ENCODE measurements at places on chromosomes 7 and 10.

GRCh38 chr10:126738001-126738400 lies 67.5 kb upstream of the C10orf90 start:
- no peak for ATAC-seq

DNA sequence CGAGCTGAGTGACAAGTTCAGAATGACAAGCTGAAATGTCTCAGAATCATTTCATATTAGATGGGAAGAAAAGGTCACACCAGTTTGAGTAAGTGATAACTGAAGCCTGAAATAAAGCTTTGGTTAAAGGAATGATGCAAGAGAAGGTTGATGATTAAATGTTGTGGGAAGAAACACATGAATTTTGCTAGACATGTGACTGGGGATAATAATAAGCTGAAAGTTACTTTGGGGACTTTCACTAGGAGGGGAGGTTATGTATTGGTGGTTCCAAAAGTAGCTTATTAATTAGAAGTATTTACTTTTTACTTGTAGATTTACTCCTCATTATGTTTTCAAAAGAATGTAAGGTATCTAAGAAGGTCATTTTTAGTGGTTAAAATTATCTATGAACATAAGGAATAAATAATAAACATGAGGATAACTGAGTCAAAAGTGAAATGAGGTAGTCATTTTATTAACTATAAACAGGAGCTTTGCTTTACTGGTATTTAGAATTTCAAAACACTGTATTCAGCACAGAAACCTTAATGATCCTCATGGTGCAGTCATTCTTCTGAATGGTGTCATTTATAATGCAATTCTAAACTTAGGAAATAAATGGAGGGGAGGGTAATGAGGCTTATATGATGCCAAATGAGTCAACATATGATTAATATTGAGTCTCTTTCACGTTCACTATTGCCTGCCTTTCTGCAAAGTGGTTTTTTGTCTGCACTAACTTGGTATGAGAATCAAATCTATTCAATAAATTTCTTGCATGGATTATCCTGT lies 63.7 kb downstream of the PRKG1 start:
- no peak for ATAC-seq

GRCh38 chr10:63582690-63583089 lies 61.5 kb downstream of the REEP3 start:
- ATAC-seq: no peak

DNA sequence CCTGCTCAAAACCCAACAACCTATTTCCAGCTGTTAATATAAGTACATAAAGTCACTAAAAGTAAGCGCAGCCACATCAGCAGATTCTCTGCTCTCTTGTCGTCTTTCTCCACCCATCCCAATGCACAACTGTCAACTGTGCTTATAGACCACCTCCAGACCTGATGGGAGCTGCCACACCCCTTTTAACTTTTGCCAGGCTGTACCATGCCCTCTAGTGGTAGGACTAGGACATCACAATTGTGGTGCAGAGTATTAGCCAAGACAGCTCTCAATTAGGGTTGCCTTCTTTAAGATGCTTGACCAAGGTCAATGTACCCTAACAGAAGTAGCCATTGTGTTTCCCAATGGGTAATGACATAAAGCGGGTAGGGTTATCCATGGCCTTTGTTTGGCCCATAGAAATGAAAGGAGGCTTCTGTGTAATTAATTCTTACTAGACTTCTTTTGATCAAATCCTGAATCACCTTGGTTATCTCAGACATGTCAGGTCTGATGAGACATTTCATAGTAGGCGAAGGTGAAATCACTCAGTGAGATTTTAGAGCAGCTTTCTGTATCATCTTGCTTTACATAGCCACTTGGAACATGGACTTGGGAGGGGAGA lies 68.1 kb downstream of the SCRN1 start:
- ATAC-seq: peak; percentile 71

- ATAC-seq: no peak
Observed at GRCh38 chr10:98224509-98224908, 43.5 kb downstream of the LOXL4 start.

DNA sequence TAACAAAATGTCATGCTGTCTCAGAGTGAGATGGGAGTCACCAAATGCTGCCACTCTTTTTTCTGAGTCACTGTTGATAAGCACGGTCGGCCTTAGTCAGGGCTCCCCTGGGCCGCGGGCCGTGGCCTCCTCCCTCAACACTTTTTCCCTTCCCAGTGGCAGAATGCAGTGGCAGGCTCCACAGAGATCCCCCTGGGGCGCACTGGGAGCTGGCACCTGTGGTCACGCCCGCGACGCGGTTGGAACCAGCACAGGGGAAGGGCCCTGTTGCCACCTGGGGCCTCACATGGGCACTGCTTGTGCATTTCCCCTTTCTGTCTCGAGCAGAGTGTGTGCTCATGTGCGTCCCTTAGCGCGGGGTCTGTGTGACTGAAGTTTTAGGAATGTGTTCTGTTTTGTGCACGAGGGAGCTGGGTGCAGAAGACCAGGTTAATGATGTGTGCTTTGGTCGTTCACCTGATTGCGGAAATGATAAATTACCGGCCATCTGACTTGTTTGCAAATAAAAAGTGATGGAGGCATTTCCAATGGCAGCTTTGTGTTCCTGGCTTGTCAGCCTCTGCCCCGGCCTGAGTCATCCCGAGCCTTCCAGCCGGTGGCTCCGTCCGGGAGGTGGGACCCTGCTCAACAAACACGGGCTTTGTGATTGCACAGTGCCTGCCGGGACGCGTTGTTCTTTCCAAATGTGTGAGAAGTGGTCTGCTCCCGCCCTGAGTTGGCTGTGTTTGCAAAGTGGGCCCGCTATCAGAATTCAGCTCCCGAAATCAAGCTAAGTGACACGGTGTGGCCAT lies 100.7 kb downstream of the NKX6-2 start:
- peak; percentile 68 for ATAC-seq

DNA sequence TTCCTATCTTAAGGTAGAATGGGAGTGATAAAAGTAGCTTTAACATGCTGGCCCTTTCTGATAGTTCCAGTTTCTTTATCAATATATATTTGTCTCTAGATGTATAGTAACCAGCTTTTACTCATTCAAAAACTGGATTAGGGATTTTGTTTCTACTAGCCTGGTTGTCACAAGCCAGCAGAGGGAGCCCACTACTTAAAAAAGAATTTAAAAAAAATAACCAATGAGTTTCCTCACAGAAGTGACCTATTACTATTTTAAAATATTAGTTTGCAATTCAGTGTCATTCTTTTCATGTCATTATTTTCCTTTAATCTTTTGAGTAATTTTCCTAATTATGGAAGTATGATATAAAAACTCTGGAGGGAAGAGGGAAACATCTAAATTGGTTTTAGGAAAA lies 142.1 kb downstream of the PHTF2 start:
- peak; percentile 27 for ATAC-seq

GRCh38 chr10:132875435-132875834 lies 66.9 kb downstream of the CFAP46 start:
- no peak for ATAC-seq

- ATAC-seq: no peak
Observed at GRCh38 chr10:23755556-23755955, 316.7 kb downstream of the OTUD1 start.

- ATAC-seq: no peak
Observed at GRCh38 chr10:18918532-18918931, 130.1 kb upstream of the MALRD1 start.

- no peak for ATAC-seq
Observed at GRCh38 chr7:30545791-30546555, 41.3 kb upstream of the GGCT start.

DNA sequence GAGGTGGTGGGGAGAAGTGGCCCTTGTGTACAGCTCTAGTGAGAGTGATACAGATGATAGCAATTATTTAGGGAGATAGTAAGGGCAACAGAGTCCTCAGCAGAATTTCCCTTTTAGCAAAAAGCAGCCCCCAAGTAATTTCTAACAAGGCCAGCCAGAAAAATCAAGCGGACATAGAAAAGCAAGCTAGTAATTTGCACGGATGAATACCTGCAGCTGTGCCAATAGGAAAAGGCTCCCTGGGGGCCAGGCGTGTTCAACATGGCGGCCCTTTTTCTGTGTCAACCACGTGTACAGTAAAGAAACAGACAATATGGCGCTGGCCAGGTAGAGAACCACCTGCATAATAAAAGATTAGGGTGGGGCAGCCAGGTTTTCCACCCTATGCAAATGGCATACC lies 7.4 kb downstream of the MCM10 start:
- no peak for ATAC-seq

GRCh38 chr7:77349141-77349540 lies 67.0 kb downstream of the GSAP start:
- no peak for ATAC-seq

- no peak for ATAC-seq
Observed at GRCh38 chr10:71811351-71811750, 38.0 kb upstream of the VSIR start.

DNA sequence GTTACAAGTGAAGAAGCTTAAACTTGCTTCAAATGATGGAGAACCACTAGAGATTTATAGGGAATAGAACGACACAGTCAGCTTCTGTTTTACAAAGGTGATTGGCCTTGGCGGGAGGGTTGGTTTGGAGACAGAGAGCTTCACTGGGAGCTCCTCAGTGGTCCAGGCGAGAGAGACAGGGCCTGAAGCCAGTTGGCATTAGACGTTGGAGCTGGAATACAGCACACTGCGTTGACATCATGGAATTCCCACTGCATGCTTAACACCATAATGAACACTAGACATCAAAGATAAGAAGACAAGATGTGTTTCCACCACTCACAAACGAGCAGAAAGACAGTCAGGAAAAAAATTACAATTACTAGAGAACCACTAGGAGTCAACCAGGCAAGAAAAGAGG lies 67.8 kb downstream of the TBXAS1 start:
- ATAC-seq: no peak

DNA sequence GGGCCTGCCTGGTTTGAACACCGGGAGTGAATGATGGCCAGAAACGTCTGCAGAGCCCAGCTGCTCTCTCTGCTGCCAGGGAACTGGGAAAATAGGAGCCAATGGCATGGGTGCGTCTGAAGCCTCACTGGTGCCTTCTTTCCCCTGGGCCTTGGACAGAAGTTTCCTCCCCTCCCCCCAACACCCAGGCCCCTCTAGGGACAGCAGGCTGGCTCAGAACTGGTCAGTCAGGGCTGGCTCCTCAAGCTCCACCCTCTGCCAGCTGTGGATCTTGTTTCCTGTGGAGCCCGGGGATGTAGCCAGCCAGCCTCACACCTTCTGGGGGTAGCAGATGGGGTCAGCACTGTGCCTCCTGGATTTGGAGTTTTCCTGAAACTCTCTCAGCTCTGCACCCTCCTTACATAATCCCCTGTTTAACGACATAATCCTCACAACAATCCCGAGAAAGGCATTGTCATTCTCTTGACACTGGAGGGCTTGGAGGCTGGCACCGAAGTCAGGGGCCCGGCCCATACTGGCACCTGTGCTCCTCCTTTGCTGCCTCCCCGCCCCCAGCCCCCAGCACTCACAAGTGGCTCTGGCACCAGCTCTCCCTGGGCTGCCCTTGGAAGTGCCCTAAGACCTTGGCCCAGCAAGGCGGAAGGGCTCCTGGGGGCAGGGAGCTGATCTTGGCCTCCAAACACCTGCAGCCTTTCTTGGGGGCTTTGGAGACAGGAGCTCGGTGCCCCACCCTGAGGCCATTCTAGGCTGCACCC lies 5.7 kb downstream of the LDB3 start:
- no peak for ATAC-seq

GRCh38 chr7:74269757-74270277 lies 15.6 kb upstream of the RFC2 start:
- peak; percentile 81 for ATAC-seq

GRCh38 chr7:131007439-131008330 lies 273.7 kb upstream of the KLF14 start:
- ATAC-seq: no peak

- ATAC-seq: no peak
Observed at GRCh38 chr10:103139803-103140202, 53.3 kb downstream of the NT5C2 start.

- ATAC-seq: peak; percentile 91
Observed at GRCh38 chr7:149714081-149714909, 59.1 kb downstream of the ZNF467 start.

DNA sequence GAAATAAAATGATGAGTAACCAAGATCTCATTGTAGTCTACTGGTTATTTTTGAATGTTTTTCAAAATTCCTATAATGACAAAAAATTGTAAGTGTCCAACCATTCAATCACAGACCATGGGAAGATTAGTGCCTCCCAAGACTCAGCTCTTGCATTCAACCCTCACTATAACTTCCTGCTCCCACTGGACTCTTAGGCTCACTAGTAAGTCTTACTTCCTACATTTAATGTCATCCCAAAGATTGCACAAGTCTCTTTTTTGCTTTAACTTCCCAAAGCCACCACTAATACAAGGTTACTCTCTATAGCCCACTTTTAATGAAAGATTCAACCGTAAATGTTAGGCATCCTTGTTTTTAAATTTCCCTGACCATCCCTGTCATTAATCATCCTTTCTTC lies 111.9 kb upstream of the NRBF2 start:
- ATAC-seq: no peak

- ATAC-seq: no peak
Observed at GRCh38 chr10:68145705-68146104, 36.4 kb downstream of the MYPN start.

GRCh38 chr10:132964231-132964630 lies 21.9 kb upstream of the CFAP46 start:
- no peak for ATAC-seq

GRCh38 chr10:19958787-19959186 lies 142.6 kb downstream of the PLXDC2 start:
- no peak for ATAC-seq

- ATAC-seq: no peak
Observed at GRCh38 chr10:113381981-113382509, 170.8 kb upstream of the HABP2 start.

- ATAC-seq: no peak
Observed at GRCh38 chr10:126239844-126240243, 148.4 kb downstream of the ADAM12 start.

DNA sequence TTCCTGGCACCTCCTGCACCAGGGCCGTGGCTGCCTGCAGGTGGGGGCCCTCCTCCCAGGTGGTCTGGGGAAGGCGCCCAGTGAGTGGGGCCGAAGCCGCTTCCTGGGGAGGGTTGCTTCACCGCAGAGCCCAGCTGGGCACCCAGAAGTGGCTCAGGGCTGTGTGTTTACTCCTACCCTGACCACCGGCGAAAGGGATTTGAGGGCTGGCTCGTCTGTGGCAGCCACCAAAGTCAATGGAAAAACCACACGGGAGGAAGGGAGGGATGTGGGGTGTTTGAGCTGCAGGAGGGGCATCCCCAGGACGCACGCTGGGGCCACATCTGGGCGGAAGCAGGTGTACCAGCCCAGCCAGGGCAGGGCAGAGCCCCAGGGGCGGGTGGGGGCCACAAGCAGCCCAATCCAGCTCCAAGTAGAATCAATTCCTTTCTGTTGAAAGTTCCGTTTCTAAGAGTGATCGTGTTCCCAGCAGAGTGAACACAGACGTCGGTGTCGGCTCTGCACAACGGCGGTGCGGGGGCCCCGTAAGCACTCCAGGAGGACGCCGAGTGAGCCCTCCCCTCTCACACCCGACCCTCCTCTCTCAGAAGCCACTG lies 69.9 kb downstream of the FOXL3 start:
- peak; percentile 27 for ATAC-seq

DNA sequence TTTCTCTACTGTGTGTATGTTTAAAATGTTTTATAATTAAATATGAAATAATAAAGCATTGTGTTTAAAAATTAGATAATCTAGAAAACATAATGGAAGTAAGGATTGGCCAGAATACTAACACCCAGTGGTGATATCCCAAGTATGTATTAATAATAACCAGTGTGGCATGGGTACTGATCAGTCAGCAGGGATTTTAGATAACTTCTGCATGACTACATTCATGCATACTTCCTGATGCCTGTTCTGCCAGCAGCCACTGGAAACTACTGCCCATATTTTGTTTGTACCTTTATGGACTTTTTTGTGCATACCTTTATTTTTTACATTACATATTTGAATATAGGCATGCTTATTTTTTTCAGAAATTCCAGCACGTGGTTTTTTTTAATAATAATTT lies 156.6 kb upstream of the TMEM196 start:
- no peak for ATAC-seq

Data from activated CD4-positive, CD25-positive, alpha-beta regulatory T cell treated with anti-CD3 and anti-CD28 coated beads, Interleukin-2, amount 50 U/mL, for 24 hours (primary cell).